Daoy (cell line): ENCODE measurements at places on chromosomes 13 and 19. TPM values are rescaled to one million over a fixed set of nuclear protein-coding genes. Genes with fewer than 3 reads are reported as not detected.

Gene ZNF829
- total RNA-seq, result 5.9 and 9.2 TPM in 2 replicates

Gene ATP13A1
- total RNA-seq, result 152 and 173 TPM in 2 replicates

Gene LMTK3
- under 0.01 TPM in 1 of 2 replicates, not detected in the other for total RNA-seq

Gene PSPN
- total RNA-seq, result 1.1 and 1.6 TPM in 2 replicates

Gene CNFN
- total RNA-seq, result 2.0 and 5.8 TPM in 2 replicates

Gene KLHL1
- total RNA-seq, result not detected in 2 replicates

Gene UFM1
- total RNA-seq, result 55.3 and 65.4 TPM in 2 replicates

- DNase-seq, result no peak
Measured at GRCh38 chr19:30512176-30513081, 140.2 kb downstream of the ZNF536 start.

DNA sequence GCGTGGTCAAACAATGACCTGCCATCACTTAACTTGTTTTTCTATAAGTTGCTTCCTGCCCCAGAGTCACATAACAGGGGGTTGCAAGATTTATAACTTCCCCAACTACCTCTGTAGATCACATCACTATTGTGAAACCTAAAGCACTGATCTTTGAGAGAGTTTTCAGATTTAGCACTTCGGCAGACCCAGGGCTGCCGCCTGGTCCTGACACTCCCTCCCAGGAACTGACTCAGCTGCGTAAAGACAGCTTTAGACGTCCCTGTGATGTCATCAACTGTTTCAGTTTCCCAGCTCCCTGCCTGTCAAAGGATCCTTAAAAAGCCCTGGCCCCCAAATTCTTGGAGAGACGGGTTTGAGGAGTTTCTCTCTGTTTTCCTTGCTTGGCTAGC, 33.3 kb downstream of the IGFL2 start:
- peak; percentile 53 for DNase-seq

DNA sequence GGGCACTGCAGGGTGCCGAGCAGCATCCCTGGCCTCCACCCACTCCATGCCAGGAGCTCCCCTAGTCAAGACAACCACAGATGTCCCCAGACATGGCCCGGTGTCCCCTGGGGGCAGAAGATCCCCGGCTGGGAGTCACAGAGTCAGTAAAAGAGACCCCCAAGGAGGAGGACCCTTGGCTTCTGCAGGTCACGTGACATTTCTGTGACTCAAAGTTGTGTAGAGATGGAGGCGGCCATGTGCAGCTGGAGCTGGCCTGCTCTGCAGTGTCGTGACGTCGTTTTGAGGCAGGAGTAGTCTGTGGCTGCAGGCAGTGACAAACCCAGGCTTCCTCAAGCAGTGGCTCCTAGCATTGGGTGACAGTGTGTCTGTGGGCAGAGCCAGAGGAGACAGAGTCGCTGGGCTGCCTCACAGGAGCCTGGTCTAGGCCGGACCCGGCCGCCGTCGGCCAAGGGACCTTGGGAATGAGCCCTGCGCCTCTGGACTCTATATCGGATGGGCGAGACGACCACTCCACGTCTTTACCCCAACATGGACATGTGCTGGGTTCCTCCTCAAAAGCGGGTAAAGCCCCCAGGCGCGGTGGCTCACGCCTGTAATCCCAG, 7.7 kb upstream of the DIRAS1 start:
- no peak for DNase-seq

DNA sequence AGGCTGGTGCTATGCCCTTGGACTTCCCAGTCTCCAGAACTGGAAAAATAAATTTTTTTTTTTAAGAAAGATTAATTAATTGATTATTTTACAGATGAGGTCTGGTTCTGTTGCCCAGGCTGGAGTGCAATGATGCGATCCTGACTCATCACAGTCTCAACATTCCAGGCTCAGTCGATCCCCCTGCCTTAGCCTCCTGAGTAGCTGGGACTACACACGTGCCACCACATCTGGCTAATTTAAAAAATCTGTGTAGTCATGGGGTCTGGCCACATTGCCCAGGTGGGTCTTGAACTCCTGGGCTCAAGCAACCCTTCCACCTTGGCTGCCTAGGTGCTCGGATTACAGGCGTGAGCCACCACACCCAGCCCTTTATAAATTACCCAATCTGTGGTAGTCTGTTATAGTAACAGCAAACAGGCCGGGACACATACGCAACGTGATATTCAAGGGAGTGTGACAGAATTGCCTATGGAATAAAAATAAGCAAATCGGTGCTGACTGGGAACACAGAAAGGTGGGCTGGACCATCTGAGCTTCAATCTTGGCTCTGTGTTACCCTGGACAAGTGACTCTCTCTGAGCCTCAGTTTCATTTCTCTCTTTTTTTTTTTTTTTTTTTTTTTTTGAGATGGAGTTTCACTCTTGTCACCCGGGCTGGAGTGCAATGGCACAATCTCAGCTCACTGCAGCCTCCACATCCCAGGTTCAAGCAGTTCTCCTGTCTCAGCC, 42.8 kb downstream of the PIN1 start:
- peak; percentile 81 for DNase-seq

- no peak for DNase-seq
Measured at GRCh38 chr19:40735013-40735771, 15.1 kb downstream of the ACTMAP start.

DNA sequence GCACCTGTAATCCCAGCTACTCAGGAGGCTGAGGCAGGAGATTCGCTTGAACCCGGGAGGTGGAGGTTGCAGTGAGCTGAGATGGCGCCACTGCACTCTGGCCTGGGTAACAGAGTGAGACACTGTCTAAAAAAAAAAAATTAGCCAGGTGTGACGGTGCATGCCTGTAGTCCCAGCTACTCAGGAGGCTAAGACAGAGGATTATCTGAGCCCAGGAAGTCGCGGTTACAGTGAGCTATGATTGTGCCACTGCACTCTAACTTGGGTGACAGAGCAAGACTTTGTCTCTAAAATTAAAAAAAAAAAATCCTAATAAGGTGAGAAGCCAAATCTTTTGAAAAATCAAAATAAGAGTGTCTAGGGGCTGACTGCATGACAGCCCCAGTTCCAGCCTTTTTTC, 9.7 kb upstream of the CEBPA start:
- no peak for DNase-seq

- DNase-seq, result no peak
Measured at GRCh38 chr13:94677799-94678198, 34.5 kb downstream of the SOX21 start.

DNA sequence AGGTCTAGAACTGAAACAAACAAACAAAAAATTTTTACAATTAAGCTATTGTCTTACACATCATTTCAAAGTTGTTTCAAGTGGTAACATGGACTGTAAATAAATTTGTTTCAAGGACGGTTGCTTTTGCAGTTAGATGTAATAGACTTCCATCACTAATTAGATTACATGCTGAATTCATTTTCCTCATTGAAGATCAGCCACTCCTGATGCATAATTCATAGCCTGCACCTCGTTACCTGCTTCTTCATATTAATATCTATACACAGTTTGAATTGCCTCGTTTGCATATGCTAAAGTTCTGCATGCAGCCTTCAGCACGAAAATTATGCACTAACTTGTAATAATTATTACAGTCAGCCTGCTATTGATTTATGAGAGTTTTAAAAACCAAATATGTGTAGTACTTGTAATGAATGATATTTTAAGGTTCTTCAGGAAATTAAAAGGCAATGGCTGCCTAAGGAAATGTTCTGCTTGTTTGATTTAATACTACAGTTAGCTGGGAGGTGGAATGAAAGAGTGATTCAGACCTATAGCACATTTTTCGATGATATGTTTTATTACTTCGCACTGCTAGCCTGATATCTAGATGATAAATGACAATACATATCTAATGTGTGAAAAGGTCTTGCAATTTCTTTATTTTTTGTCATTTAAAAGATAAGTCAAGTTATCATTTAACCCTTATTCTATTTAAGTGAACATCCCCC, 184.9 kb downstream of the DACH1 start:
- no peak for DNase-seq

DNA sequence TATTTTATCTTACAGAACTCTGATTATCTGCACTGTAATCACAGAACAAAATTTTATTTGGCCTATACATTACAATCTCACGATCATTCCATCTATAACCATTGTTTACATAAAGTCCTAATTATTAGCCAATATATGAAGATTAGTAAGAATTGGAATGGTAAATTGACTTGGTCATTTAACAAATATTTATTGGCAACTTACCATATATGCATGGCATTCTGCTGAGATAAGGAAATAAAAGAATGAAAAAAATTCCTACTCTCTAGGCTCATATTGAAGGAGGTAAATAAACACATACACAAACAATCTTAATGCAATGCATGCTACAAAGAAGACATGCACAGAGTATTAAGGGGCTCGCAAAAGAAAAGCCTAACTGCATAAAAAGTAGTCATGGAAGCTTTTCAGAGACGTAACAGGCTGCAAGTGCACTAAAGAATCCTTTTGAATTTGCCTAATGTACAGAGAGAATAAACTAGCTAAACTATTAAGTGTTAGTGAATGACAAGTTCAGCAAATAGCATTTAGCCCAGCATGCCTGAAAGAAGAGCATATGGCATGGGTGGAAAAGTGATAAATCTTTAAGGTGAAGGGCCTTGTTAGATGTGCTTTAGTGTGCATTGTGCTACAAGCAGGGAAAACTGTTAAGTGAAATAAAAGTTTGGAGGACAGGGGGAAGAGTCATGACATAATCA, 1131.1 kb downstream of the PCDH9 start:
- DNase-seq, result no peak

DNA sequence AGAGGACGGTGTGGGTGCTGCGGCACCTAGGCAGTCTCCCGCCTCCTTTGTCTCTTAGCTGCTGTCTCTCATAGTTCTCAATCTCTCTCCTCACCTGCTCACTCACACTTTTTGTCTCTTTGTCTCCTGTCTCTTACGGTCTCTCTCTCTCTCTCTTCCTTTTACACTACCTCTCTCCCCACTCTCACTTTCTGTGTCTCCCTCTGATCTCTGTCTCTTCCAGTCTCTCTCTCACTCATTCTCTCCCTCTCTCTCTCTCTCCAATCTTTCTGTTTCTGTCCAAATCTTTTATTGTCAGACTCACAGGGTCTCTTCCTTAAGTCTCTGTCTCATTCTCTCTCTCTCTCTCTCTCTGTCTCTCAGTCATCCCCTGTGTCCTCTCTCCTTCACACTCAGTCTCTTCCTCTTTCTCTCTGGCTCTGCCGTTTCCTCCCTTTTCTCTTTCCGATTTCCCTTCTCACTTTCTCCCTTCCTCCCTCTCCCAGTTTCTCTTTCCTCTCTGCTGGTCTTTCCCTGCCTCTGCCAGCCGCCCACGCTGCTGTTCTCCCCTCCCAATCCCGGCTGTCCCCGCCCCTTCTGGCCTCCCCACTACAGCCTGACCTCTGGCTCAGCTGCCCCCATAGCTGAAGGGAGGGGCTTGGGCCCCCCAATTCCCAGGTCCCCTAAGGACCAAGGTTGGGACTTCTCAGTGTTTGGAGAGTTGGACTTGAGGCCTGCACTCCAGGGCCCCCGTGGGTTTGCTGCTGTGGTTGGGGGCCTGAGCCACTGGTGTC, at the start of gene PLEKHA4:
Gene PLEKHA4 (minus strand): TSS at position 504 of the 773 bp plus-strand sequence. CDS start 997 bp downstream, outside the sequence.
- DNase-seq, result peak; percentile 69

GRCh38 chr19:31312677-31313244, 36.5 kb downstream of the TSHZ3 start:
- no peak for DNase-seq

- no peak for DNase-seq
Measured at GRCh38 chr19:33388231-33388724, 14.8 kb downstream of the CEBPG start.

- DNase-seq, result no peak
Measured at GRCh38 chr19:33394723-33395560, 21.4 kb downstream of the CEBPG start.

- no peak for DNase-seq
Measured at GRCh38 chr13:97977982-97978381, 24.5 kb downstream of the IPO5 start.

DNA sequence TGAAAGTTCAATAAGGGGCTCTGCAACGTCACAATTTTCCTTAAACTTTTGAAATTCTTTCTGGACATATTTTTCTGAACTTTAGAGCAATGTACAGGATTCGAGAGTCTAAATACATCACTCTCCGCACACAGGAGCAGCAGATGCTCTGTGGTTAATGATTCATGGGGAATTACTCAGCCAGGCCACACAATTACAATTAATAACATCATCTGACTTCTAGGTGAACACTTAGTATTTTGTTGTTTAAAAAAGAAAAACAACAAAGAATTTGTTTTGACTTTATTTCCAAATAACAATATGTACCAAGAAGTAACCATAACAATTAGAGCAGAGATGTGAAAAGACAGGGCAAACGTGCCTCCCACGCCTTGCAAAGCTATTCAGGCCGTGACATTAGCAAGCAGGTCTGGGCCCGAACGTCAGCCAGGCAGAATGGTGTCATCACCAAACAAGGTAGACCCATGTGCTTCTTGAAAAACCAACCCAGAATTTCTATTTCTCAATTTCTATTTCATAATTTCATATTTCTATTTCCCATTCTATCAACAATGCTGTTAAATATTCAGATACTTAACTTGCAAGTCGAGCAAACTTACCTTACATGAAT, 236.3 kb downstream of the COL4A1 start:
- peak; percentile 44 for DNase-seq

GRCh38 chr13:85590231-85590931, 208.8 kb downstream of the SLITRK6 start:
- DNase-seq, result peak; percentile 11

- DNase-seq, result no peak
Measured at GRCh38 chr13:26487781-26488180, 69.7 kb upstream of the WASF3 start.

GRCh38 chr13:102825921-102826706, 19.7 kb upstream of the ERCC5 start:
- peak; percentile 61 for DNase-seq

- no peak for DNase-seq
Measured at GRCh38 chr19:45791744-45792469, 738 bp downstream of the DMWD start.

GRCh38 chr13:28747851-28748250, 29.1 kb upstream of the SLC46A3 start:
- DNase-seq, result no peak

DNA sequence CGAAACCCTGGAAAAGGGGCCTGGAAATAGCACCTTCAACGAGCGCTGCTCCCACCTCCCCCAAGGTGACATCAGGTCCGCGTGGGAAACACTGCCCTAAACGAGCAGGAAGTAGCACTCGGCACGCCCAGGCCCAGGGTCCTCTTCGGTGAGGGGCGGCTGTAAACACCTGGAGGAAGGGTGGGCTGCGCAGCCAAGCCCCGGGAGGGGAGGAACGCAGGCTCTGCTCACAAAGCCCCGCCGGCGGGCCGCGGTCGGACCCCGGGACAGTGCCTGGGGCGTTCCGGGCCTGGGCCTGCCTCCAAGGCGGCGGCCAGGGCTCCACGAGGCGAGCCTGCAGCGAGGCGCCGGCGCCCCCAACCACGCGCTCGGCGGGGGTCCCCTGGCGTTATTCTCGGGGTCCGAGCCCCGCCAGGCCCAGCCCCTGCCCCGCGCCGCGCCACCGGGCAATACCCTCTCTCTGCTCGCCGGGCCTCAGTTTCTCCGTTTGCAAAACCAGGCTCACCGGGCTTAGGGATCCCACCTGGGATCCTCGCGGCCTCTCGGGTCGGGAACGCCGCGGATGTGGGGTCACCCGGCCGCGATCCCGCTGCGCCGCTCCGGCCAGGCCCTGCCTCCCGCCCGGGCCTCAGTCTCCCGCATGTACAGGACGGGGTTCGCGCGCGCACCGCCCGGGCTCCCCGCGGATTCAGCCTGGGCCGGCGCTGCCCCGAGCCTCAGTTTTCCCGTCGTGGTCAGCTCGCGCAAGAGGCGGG, 630 bp downstream of the RNF126 start:
- DNase-seq, result peak; percentile 76
